Activated naive CD4-positive, alpha-beta T cell (primary cell): ENCODE measurements at places on chromosomes 7 and 10.

- no peak for DNase-seq
These were observed 137.3 kb downstream of the TCF7L2 start for GRCh38 chr10:113087165-113088029.

DNA sequence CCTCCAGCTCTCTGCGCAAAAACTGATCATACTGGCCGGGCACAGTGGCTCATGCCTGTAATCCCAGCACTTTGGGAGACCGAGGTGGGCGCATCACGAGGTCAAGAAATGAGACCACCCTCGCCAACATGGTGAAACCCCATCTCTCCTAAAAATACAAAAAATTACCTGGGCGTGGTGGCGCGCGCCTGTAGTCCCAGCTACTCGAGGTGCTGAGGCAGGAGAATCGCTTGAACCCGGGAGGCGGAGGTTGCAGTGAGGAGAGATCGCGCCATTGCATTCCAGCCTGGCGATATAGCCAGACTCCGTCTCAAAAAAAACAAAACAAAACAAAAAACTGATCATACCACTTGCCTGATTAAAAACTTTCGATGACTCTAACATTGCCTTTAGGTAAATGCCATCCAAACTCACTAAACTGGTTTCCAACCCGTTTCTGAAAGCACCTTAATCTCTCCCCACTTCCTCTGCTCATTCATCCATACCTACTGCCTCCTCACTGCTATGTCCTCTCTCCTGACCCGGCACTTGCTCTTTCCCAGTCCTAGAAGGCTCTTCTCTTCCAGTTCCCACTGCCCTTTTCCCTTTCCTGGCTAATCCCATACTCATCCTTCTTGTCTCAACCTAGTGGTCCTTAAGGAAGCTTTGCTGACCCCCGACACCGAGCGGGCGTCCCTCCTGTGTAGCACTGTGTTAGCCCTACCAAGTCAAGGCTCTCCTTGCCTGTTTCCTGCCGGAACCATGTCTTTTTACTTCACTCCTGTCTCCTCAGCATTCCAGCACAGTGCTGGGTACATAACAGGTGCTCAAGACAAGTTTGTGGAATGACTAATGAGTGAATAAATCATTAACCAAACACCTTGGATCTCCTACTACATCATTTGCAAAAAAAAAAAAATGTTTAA is 686 bp upstream of the MIOS start:
- DNase-seq: no peak

DNA sequence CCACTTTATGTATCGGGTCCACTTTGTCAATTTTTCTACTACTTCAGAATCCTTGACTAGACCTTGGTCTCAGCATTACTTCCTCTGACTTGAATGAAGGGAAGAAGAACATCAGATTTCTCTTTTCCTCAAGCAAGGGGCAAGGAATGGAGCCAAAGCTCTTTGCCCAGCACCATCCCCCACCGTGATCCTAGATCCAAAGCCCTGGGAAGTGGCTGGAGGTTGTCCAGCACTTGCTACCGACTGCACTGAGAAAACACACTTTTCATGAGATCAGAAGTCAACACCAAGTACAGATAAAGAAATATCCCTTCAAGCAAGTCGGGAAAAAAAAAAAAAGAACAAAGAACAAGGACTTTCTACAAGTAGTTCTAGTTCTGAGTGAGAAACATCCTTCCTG is 102.1 kb upstream of the DDC start:
- DNase-seq: no peak

DNA sequence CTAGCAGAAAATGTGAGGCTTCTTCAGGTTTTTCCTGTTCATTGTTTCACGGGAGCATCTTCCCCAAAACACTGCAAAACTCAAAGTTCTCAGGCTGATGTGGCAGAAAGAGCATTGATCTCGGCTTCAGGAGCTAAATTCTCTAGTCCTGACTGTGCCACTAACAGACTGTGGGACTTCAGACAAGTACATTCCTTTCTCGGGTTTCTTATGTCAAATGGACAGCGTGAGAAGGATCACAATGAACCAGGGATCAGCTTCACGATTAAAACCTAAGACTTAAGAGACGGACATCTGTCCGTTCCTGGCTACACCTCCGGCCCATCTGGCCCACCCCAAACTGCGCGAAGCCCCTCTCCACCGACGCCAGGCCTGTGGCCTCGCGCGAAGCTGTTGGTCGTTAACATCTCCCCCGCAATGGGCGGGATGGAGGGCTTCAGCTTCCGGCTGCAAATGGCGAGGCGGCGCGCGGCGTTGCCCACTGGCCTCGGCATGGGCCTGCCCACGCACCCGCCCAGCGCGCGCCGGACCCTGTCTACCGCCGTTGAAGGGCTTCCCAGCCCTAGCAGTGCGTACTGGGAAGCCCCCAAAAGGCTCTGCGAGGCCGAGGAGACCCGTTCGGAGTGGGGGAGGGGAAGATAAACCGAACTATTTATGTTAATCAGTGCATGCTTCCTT is 549 bp upstream of the DDX50 start:
- no peak for DNase-seq

DNA sequence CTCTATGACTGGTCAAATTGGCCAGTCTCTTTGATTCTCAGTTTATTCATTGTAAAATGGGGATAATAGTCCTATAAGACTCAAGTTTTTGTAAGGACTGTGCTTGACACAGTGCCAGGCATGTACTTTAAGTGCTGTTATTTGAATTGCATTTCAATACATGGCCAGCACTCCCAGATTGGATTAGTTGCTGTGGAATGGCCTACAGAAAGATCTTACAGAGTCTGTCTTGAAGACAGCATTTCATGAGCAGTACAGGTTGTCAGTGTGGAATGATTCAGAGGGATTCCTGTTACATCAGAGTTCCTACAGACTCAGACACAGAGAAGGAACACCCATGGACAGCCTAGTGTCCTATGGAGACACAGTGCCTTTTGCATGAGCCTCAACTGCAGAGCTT is 238.1 kb upstream of the BMPER start:
- no peak for DNase-seq

- peak; percentile 52 for DNase-seq
These were observed 136.6 kb downstream of the PTPN20 start for GRCh38 chr10:47047577-47048525.

GRCh38 chr10:12513775-12514673 is 164.7 kb downstream of the CAMK1D start:
- DNase-seq: no peak

GRCh38 chr7:156858523-156858922 is 34.5 kb downstream of the LMBR1 start:
- no peak for DNase-seq

DNA sequence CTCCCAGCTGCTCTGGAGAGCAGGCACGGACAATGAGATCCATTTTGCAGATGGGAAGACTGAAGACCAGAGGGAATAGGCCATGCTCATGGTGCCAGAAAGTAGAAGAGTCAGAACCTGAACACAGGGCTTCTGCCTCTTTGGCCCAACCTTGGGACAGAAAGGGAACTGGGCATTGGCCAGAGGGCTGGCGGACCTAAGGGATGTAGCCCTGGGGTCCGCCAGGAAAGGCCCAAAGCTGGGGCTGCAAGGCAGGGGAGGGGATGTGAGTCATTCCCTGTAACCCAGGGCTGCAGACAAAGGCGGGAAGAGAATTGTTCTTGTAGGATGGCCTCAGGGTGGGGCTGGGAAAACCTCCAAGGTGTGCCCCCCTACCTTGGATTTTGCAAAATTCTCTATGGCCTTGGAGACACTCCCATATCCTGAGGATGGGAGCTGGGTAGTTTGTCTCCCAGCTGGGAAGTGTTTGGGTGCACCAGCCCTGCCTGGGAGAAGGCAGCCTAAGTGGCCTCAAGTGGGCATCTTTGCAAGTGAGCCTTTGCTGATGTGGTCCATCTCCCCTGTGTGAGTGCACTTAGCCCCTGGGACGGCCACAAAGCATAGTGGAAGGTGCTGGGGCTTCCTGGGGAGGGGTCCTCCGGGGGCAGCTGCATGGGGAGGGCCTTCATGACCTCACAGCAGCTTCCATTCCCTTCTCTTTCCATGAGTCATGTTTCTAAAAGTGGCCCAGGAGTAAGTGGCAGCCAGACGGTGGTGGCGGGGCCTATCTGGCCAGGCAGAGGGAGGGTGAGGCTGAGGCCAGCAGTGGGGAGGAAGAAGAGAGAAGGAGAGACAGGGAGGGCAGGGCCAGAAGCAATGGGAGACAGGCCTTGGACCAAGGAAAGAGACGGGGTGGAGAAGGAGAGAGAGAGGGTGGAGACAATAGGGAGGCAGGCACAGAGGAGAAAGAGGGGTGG is 9.2 kb downstream of the AQP1 start:
- DNase-seq: no peak

DNA sequence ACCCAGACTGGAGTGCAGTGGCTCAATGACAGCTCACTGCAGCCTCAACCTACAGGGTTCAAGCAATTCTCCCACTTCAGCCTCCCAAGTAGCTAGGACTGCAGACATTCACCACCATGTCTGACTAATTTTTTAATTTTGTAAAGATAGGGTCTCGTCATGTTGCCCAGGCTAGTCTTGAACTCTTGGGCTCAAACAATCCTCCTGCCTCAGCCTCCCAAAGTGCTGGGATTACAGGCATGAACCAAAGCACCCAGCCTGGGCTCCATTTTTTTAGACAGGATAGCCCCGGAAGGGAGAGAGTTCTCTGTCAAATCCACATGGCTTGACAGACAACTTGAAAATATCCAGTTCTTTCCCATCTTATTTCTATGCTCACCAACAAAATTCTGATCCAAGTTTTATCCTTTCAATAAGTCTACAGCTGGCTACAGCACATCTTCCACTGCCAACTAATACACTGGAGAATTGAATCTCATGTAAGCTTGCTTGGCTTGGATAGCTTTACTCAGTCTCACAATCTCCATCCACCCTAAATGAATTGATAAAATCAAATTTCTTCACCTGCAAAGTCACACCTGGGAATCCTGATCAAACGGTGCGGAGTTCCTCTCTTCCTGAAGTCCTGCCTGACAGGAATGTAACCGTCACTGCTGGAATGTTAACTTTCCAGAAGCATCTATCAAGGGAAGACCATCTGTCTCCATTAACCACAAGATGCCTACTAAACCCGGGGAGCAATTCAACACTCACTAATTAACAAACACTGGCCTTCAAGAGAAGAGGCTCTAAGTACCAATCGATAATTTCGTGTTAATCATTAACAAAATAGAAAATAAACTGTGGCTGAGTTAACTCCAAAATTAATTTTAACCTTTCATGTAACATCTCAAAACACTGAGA is 239.7 kb upstream of the MKLN1 start:
- DNase-seq: no peak

DNA sequence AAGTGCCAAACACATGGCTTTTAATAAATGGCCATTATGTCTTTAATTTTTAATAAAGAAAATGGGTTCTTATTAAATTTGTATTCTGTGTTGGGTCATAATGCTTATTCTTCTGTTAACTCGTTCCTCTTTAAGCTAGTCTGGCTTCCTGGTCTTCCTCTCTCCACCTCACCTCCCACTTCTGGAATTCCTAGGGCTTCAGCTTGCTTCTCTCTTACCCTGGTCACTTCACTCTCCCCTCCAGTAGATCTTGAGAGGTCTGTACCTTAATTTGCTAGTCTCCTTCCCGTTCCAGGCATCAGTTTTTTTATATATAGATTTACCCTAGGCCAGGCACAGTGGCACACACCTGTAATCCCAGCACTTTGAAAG is 111.2 kb downstream of the RALA start:
- no peak for DNase-seq

GRCh38 chr10:15439341-15439842 is 68.3 kb upstream of the FAM171A1 start:
- no peak for DNase-seq

GRCh38 chr10:86597306-86597705 is 57.0 kb upstream of the OPN4 start:
- no peak for DNase-seq

DNA sequence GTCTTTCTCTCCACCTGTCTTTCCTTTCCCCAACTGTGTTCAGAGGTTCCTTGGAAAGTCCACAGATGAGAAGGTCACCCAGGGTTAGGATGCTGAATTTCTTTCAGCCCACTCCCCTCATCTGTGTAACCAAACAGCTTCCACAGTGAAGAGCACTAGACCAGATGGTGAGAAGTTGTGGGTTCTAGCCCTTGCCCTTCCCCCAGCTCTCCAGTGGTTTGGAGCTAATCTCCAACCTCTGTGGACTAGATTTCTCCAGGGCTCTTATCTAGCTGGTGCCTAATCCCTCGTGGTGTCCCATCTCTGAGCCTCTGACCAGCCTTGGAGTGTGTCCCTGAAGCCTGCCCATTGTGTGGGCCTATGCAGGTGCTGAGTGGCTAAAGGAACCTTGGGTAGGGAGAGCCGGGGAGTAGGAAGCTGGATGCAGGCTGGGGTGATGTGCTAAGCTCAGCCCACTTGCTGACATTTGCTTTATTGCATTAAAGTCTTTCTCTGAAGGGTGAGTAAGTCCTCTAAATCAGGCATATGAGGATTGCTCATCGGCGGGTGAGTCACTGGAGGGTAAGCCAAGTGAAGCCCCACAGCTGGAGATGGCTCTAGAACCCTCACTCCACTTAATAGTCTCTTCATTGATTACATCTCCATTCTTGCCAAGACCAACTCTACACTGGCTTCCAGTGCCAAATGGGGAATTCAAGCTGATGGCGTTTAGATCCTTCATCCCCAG is 14.9 kb downstream of the DUSP5 start:
- no peak for DNase-seq

- no peak for DNase-seq
These were observed 18.7 kb downstream of the MPP7 start for GRCh38 chr10:28284126-28284525.

GRCh38 chr7:130491841-130492522 is at the start of gene MEST:
MEST (plus strand) TSS chr7:130492085; CDS start chr7:130492314, 229 bp downstream.
- DNase-seq: no peak

DNA sequence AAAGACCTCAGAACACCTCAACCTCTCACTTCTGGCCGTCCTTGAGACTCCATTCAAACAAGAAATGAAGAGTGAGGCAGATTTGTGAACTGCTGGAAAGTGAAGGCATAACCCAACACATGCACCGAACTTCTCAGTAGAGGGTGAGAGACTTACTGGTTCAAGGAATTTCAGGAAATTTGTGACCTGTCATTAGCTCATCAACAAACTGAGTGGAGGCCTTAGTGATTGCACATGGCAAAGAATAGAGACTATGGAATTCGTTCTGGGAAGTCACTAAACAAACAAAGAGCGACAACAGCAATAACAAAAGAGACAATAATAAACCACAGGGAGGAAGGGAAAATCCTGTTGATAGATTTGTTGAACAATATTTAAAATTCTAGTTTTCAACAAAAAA is 125.0 kb upstream of the AKR1E2 start:
- no peak for DNase-seq

- DNase-seq: no peak
These were observed 246.7 kb upstream of the PTN start for GRCh38 chr7:137590071-137590755.

- DNase-seq: no peak
These were observed 12.3 kb upstream of the CYTH3 start for GRCh38 chr7:6284461-6285360.

- no peak for DNase-seq
These were observed 226.9 kb upstream of the SHH start for GRCh38 chr7:156039194-156039593.

GRCh38 chr10:8346861-8347260 is 292.4 kb downstream of the GATA3 start:
- DNase-seq: no peak

GRCh38 chr10:137031-137430 is 1.8 kb downstream of the ZMYND11 start:
- DNase-seq: no peak

- no peak for DNase-seq
These were observed 216.7 kb upstream of the IGFBP3 start for GRCh38 chr7:46137725-46138124.
